RWPE2 (cell line): ENCODE measurements at places on chromosomes 13 and 19.

- DNase-seq, result no peak
These were observed 10.0 kb downstream of the ATP7B start for GRCh38 chr13:52001120-52001731.

DNA sequence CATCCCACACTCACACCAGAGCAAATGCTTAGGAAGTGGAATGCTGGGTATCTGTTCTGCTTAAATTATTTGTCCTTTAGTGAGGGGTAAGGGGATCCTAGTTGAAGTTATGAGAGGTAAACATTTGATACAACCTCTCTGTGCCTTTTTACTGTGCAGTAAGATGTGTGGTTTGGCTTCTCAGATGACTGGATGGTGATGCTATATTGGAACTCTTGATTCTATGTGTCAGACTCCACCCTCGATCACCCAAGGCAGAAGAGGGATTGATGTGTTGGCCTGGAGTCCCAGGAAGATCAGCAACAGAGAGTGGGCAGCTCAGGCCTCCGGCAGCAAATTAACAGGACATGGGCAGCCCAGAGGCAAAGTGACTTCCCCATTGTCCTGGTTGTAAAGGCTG lies 66.7 kb downstream of the SIPA1L3 start:
- no peak for DNase-seq

GRCh38 chr13:103039183-103039582 lies 27.0 kb downstream of the SLC10A2 start:
- DNase-seq, result no peak

DNA sequence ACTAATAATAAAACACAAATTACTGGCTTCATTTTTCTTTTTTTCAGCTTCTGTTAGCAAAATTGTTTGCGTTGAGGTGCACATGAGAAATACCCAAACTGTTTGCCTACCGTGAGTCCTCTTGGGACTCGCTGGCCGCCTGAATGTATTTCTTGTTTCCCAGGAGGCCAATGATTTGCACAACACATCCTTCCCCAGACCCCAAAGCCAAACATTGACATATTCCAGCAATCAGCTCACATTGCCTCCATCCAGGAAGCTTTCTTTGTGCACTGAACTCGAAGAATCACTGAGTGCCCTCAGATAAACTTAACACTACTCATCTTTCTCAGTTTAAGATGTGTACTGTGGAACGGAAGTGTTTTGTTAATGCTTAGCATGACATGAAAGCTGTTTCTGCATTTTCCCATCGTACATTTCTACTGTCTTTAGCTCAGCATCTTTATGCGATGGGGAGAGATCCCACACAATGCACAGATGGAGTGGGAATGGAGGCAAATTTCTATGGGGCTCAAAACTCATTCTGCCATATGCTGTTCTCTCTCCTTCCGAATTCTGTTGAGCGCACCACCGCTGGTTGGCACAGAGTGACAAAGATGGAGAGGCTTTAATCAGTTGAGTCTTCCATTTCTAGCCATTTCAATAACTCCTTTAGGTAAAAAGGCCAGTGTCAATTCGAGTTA lies 399.5 kb downstream of the RFC3 start:
- no peak for DNase-seq

GRCh38 chr19:52473655-52474350 lies 20.4 kb downstream of the ZNF578 start:
- DNase-seq, result no peak

- no peak for DNase-seq
These were observed 180.9 kb downstream of the PCCA start for GRCh38 chr13:100269837-100270236.

- no peak for DNase-seq
These were observed 709 bp downstream of the DPP9 start for GRCh38 chr19:4722671-4723594.

GRCh38 chr19:9801976-9802375 lies 16.9 kb downstream of the FBXL12 start:
- no peak for DNase-seq

GRCh38 chr19:28843761-28844492 lies 369.0 kb downstream of the UQCRFS1 start:
- no peak for DNase-seq

- peak; percentile 95 for DNase-seq
These were observed 67.1 kb downstream of the RASA3 start for GRCh38 chr13:114065141-114065925.

DNA sequence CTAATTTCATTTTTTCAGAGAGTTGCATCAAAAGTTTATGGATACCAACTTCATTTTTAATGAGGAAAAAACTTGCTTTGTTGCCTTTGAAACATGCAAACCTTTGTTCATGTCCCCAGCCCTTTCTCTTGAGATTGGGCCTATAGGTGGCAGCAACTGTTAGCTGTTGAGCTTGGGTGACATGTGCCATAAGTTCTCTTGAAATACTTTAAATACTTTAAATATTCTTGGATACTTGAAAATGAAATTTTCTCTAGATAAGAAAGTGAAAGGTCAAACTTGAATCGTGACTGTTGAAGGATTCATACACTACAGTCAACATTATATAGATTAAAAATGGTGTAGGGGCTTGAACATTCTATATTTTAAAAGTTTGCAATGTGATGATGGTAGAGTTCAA lies 294.9 kb downstream of the NDFIP2 start:
- no peak for DNase-seq

DNA sequence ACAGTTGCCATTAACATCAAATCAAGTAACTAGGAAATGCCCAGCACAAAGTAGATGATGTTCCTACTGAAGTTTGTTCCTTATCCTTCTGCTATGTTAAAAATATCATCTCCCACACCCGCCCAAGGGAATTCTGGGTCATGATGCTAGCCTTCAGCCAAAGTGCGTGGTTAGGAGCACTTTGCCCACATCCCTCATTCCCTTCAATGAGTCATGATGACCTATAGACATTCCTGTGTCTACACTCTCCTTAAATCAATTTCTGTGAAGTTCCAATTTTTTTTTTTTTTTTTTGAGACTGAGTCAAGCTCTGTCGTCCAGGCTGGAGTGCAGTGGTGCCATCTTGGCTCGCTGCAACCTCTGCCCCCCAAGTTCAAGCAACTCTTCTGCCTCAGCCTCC lies 17.0 kb downstream of the RXFP2 start:
- no peak for DNase-seq

- DNase-seq, result no peak
These were observed 272.8 kb downstream of the KLF5 start for GRCh38 chr13:73331556-73331955.

GRCh38 chr19:49793561-49793840 lies 19.6 kb downstream of the FUZ start:
- no peak for DNase-seq

DNA sequence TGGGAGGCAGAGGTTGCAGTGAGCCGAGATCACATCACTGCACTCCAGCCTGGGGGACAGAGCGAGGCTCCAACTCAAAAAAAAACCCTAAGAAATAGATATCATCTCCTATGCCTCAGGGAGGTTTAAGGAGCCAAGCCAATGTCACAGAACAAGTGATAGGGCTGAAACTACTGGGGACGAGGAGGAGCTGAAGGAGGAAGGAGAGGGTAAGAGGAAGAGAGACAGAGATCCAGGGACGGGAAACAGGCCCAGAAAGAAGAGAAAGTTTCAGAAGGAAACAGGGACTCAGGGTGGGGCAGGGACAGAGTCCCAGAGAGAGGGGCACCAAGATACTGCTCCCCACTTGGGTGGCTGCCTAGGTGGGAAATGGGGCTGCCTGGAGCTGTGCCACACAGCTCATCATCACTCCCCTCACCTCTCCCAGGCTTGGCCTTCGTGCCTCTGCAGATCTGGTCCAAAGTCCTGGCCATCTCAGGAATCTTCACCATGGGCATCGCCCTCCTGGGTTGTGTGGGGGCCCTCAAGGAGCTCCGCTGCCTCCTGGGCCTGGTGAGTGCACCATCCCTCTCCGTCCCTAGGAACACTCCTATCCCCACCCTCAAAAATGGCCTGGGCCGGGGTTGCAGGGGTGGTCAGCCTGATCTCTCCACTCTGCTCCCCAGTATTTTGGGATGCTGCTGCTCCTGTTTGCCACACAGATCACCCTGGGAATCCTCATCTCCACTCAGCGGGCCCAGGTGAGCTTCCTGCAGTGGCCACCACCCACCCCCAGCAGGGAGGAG lies 1.5 kb downstream of the CD37 start:
- DNase-seq, result no peak

- no peak for DNase-seq
These were observed 383.4 kb downstream of the ITGBL1 start for GRCh38 chr13:101835920-101836319.

DNA sequence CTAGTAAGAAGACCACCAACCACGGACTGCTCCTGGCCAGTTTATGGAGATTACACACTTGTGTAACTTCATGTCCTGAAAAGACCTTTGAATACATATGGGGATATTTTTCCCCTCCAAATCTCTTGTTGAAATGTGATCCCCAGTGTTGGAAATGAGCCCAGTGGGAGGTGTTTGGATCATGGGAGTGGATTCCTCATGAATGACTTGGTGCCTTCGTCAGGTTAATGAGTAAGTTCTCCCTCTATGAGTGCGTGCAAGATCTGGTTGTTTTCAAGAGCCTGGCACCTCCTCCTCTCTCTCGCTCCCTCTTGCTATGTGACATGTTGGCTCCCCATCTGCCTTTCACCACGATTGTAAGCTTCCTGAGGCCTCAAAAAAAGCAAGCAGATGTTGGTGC lies 769.0 kb upstream of the SLITRK1 start:
- peak; percentile 38 for DNase-seq

- DNase-seq, result peak; percentile 38
These were observed 1.8 kb downstream of the FREM2 start for GRCh38 chr13:38688674-38689073.

- no peak for DNase-seq
These were observed 19.3 kb upstream of the RAB20 start for GRCh38 chr13:110580800-110581199.

GRCh38 chr13:111387026-111387871 lies 66.8 kb downstream of the TEX29 start:
- no peak for DNase-seq

DNA sequence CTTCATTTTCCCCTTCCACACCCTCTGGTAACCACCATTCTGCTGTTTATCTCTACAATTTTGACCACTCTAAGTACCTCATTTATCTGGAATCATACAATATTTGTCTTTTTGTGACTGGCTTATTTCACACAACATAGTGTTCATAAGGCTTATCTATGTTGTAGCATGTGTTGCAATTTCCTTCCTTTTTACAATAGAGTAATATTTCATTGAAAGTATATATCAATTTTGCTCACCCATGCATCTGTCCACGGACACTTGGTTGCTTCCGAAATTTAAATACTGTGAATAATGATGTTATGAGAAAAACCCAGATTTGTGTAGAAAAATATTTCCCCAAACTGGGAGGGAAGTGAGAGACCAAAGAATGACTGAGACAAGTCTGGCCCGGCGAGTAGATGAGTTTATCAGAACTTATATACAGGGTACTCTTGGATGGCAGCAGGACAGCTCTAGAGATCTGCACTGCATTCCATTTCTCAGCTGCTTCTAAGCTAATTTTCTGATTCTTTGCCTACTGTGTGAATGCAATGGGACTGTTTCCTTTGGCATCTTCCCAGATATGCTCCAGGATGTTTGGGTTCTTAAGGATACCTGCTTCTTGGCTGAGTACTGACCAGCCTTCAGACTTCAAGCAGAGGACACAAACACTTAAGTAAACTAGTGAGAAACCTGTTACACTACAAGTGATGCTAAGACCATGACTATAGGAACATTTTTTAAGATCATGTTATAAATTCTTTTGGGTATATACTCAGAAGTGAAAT lies 834.0 kb upstream of the PCDH9 start:
- DNase-seq, result no peak

DNA sequence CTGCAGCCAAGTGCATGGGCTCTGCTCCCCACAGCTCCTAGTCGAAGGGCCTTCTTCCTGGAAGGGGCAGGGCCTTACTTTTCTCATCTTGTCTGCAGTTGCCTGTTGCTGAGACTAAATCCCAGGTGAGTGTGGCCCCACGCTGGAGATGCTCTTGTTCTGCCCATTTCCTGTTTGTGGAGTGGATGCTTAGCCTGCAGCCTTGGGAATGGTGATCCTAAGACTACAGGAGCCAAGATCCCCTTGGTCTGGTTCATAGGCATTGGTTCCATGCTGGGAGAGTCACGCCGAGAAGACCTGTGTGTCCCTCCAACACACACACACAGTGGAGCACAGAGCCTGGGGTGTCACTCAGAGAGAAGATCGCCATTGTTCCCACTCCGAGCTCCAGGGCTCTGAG lies 23.5 kb downstream of the CFAP97D2 start:
- no peak for DNase-seq

- no peak for DNase-seq
These were observed 8.3 kb downstream of the ZNF837 start for GRCh38 chr19:58372311-58373133.
